ENCODE measurements at places on chromosomes 7 and 10.

DNA sequence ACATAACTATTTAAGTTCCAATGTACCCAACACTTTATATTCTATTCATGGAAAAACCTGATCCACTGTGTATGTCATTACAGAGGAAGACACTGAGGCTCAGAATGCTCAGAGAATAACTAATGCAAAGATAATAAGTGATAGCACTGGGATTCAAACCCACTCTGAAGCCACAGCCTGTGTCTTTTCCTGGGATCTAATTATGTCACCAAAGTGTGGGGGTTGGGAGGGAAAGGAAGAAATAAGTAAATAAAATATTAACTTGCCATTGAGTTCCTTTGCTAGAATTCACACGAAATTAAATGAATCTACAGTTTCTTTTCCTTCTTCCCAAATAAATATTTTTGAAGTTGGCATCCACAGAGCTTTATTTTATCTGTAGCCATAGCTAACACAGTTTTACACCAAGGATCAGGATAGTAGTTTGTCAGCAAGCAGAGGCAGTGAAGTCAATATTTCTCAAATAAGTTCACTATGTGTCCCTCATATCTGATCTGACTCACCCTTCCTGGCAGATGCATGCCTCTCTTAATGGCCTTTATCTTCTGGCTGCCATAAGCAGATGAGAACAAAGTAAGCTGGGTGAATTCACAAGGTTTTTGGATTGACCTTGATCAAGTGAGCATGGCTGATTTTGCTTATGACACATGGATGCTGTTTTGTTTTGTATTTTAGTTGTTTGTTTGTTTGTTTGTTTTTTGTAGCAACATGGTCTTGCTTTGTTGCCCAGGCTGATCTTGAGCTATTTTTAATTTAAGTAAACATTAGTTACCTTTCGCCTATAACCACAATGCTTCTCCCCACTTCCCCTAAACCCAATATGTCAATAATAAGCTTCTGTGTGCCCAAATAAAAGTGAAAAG, 6.3 kb downstream of the RAPGEF5 start:
- DNase-seq: no peak

DNA sequence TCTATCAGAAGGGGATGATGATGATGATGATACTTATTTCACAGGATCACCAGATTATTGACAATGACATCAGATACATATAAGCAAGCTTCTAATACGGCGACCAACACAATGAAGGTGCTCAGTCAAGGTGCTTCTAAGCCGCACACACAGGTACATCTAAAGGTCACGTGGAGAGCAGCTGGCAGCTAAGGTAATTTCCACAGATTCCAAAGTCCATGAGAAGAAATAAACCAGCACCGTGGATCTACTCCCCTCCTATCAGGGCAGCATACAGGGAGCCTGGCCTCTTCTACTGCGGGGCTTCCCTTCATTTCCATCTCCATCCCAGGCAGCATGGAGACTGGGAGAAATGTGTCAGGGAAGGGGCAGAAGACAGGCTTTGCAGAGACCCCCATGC, 37.5 kb downstream of the DENND11 start:
- no peak for DNase-seq

DNA sequence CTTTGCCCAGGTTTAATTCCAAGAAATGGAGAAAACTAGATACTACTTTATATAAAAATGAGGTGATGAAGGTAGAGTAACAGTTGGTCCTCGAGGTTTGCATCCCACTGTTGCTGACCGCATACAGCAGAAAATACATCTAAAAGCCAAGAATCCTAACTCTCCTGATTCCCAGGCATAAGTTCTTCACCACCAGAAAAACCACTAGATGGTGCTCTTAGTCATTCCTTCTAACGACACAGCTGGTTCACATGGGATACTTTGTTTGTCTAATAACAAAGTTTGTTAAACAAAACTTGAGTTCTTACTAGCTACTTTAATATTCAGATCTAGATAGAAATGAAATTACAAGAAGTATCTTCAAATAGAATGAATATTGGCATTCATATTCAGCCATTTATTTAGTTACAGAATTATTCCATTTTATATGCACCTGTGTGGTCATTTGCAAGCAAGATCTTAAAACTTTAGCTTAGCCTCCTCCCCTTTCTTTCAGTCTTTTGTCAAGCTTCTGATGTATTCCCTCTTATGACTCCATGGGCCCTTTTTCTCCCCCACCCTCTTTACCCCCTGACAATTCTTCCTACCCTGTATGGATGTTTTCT, 54.1 kb upstream of the CYP26C1 start:
- no peak for DNase-seq

GRCh38 chr7:77903597-77903996, 105.0 kb downstream of the PHTF2 start:
- DNase-seq: peak; percentile 7

GRCh38 chr10:63579371-63580014, 58.3 kb downstream of the REEP3 start:
- no peak for DNase-seq

DNA sequence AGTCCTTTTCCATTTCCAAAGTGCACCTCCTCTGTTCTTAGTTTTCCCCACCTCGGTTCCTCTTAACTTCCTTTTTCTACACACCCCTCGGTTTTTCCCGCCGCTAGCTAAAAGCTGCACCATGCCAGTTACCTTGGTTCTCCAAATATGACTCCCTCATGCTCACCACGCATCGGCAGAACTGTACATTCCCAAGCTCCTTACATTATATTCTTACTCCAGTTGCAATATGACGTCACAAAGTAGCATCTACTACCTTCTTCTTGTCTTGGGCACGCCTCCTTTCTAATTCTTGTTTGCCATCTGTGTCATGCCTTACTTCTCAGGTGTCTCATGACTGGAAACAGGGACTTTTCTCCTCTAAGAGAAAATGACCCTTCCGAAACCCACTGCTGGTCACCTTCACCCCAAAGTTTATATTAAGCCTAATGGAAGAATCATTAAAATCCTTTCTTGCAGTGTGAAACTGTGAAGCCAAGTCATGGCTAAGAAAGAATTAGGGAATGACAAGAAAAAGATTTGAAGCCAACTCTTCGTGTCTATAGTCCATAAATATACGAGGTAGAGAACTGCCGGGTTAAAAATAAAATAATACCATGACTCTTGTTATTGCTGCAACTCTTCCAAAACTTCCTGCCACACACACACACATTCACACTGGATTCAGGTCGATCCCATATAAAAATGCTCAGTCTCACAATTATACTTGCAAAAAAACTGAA, 1.7 kb downstream of the ESYT2 start:
- no peak for DNase-seq

GRCh38 chr10:42997151-42997848, 79.6 kb upstream of the RET start:
- no peak for DNase-seq

DNA sequence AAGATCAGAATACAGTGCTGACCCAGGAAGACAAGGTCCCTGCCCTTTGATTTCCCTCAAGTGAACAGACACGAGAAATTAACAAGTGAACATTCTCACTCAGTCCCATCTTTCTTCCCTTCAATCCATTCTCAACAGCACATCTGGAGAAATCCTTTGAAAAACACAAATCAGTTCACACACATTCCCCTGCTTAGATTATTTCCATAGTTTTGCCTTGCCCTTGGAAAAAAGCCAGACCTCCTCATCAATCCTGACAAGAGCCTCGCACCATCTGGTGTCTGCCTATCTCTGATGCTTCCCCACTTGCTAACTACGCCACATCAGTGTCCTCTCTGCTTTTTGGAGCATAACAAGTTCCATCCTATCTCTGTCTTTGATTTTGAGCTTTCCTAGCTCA, 94.4 kb upstream of the KIAA1217 start:
- DNase-seq: no peak

DNA sequence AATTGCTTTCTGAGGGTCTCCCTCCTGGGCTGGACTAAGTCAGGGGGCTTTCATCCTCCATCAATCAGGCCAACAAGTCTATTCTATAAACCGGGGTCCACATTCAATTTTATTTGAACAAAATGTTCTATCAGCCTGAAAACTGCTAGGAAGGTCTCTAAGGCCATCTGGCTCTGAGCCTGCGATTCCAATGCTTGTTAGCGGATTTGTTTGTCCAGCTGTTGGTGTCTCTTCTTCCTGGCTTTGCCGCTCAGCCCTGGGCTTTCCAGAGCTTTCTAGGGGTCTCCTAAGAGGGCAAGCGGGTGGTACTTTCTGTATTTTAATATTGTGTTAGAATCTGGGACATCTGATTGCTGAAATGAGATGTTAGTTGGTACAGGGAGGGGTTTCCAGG, 136.7 kb downstream of the VIPR2 start:
- DNase-seq: no peak

DNA sequence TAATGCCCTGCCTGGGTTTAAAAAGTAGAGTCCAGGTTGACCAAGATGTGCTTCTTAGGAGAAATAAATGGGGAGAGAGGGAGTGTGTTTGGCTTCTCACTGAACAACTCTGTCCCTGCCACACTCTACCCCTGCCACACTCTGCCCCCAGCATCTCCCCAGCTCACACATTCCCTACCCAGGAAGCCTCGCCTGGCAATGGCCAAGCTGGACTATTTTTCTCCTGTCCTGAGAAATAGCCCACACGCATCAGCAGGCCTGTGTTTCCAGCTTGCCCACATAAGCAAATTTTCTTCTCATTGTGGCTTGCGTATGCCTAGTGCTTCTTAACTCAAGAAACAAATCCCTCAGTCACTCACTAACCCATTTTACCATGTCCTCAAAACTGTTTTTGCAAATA, 1.8 kb downstream of the LRRC18 start:
- DNase-seq: no peak

GRCh38 chr7:2172311-2173188, 60.2 kb downstream of the MAD1L1 start:
- no peak for DNase-seq

DNA sequence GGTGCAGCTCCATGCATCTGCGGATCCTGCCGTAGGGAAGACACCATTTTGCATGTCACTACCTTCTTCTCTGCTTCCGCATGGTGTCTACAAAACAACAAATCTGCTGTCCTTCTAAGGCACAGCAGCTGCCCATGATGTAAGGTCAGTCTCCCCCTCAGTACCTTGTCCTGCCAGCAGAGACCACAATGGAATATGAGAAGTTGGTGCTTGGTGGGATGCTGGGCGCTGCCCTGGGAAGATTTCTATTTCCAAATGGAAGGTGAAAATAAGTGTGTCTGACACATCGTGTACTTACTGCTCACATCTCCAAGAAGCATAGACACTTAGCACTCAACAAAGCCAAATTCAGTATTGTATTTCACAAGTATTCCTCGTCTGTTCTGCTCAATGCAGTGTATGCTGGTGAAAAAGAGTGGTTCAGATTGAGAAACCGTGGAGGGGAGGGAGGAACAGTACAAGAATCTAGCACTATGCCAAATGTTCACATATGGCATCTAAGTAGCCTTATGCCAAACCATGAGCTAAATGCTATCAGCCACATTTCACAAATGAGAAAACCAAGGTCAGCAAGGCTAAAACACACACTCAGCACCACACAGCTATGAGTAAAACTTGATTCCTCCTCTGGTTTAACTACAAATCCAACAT, 95.0 kb downstream of the GRB10 start:
- no peak for DNase-seq

DNA sequence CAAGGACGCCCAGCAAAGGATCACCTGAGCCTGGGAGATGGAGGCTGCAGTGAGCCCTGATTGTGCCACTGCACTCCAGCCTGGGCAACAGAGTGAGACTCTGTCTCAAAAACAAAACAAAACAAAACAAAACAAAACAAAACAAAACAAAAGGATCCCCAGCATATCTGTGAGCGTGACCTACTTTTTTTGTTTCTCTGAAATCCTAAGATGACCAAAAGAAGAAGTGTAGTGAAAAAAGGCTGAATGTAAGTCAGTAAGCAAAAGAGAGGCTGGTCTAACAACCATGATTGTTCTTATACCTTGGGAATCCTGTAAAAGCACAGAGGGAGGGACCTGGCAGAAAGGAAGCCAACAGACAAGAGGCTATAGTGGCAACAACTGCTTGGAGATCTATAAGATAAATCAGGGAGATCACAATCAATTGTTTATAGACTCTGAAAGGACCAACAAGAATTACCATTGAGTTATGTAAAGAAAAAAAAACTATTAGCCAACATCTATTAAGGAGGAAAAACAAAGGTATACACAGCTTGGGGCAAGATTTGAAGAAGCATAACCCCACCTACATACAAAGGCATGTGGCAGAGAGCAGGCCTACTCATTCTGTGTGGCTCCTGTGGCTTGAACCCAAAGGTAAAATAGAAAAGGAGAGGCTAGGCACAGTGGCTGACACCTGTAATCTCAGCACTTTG, 255.2 kb upstream of the KLF14 start:
- DNase-seq: no peak

- no peak for DNase-seq
These were observed 22.6 kb downstream of the EPDR1 start for GRCh38 chr7:37942934-37943610.

DNA sequence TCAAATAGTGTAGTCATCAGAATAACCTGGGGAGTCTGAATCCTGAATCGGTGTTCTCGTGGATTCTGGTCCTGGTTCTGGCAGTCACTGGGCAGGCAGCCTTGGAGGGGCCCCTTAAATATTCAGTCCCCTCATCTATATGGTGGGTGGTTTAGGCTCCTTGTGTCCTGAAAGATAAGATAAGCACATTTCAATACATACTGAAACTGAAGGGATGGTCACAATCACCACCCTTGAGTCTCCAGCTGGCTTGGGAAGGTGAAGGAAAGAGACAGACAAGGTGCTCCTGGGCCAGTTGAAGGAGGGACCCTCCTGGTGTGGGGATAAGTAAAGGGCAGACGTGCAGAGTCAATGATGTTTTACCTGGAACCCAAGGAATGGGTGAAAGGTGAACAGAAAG, 146.7 kb downstream of the CXCL12 start:
- no peak for DNase-seq

GRCh38 chr7:7569615-7570014, 2.9 kb downstream of the MIOS start:
- no peak for DNase-seq

- no peak for DNase-seq
These were observed 258.0 kb upstream of the PRKCQ start for GRCh38 chr10:6838118-6838517.

DNA sequence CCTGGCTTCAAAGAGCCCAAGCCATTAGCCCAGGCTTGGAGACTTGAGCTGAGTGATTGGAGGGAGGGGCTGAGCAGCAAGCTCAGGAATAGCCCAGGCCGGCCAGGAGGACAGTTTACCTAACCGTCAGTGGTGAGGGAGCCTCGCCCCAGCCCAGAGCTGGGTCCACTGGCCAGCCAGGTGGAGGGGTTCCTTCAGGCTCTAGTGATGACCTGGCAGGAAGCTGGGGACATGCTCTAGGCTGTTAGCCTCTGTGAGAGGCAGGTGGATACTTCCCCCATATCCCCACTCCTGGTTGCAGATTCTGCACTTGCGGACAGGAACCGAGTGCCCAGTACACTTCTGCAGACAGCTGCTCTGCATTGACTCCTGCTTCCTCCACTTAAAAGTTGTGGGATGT, 61.2 kb upstream of the ANTXRL start:
- no peak for DNase-seq

DNA sequence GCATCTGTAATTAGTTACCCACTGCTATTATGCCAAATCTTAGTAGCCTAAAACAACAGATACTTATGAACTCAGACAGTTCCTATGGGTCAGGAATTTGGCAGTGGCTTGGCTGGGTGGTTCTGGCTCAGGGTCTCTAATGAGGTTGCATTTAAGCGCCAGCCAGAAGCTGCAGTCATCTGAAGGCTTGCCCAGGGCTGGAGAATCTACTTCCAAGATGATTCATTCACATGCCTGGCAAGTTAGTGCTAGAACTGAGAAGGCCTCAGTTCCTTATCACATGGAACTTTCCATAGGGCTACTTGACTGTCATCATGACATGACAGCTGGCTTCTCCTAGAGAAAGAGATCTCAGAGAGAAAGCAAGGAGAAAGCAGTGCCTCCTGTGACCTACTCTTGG, 121.3 kb downstream of the AVL9 start:
- no peak for DNase-seq

Measured in CD4-positive, alpha-beta T cell treated with Interleukin-17A for 4 hours (primary cell).